Neural progenitor cell (in vitro differentiated cells): ENCODE measurements at places on chromosomes 16 and 17. TPM values are rescaled to one million over a fixed set of nuclear protein-coding genes. Genes with fewer than 3 reads are reported as not detected.
A peak's percentile ranks its signal among the peaks of the same experiment; 100 is the strongest.

TSPAN10 gene
- total RNA-seq, result 0.93 and 2.2 TPM in 2 replicates

DNA sequence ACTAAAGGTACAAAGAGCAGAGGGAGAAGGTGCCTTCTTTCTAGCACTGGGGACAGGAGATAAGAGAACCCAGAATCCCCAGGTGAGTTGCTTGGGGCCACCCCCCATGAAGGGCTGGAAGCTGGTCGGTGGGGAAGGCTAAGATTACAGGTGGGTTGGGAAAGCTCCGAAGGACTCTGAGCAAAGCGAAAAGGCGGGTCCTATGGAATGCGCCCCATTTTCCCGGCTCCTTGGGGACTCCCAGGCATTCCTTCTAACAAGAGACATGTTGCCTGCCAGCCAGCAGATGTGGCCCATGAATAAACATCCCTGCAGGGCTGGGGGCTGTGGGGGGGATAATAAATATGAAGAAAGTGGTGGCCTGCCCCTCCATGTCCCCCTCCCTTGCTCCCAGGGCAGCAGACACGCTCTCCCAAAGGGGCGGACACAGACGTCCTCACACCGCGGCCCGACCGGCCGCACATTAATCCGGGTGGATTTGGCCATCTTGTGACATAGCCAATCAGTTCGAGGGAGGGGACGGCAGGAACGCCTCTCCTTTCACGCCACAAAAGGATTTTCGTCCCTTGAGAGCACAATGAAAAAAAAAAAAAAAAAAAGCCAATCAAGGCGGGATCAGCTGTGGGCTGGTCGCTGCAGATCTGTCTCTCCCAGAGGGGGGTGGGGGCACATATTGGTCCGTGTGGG is 98.5 kb downstream of the SOX9 start:
- H3K27me3 ChIP-seq, result peaks cover 14% of the 10 kb centered on the region
- H3K4me1 ChIP-seq, result peaks cover 51% of the 10 kb centered on the region
- no peak overlapping the region for H3K27ac ChIP-seq
- H3K36me3 ChIP-seq, result no peaks in the 10 kb centered on the region

- peaks cover 12% of the 10 kb centered on the region for H3K27me3 ChIP-seq
- no peak for DNase-seq
- no peak overlapping the region for H3K27ac ChIP-seq
- no peaks in the 10 kb centered on the region for H3K36me3 ChIP-seq
- no peak overlapping the region for H3K4me3 ChIP-seq
Measured at GRCh38 chr17:80940171-80941123, 51.2 kb upstream of the CHMP6 start.

DNA sequence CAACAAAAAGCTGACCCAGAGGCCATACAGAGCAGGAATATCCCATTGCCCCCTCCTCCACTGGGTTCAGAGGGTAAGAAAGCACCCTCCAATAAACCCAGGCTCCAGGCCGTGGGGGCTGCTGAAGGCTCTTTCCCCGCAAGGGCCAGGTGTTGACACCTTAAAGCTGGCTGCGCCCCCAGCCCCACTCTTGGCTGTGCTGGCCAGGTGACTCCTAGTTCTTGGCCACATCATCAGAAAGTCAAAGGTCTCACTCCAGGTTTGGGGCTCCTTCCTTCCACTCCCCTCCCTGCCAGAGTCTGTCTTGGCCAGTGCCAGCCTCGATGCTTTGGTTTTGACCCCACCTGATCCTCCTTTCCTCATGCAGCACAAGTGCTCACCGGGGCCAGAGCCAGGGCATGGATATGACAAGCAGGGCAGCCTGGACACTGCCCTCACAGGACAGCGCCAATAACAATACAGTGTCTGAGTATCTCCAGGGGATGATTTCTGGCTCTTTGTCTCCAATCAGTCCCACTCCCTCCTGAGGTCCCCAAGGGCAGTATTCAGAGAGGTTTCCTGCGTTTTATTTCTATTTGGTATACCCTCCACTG is 8.2 kb downstream of the SLC46A1 start:
- no peak overlapping the region for H3K4me3 ChIP-seq
- no peak for DNase-seq
- H3K27me3 ChIP-seq, result peaks cover 26% of the 10 kb centered on the region
- no peaks in the 10 kb centered on the region for H3K36me3 ChIP-seq
- no peaks in the 10 kb centered on the region for H3K4me1 ChIP-seq

DNA sequence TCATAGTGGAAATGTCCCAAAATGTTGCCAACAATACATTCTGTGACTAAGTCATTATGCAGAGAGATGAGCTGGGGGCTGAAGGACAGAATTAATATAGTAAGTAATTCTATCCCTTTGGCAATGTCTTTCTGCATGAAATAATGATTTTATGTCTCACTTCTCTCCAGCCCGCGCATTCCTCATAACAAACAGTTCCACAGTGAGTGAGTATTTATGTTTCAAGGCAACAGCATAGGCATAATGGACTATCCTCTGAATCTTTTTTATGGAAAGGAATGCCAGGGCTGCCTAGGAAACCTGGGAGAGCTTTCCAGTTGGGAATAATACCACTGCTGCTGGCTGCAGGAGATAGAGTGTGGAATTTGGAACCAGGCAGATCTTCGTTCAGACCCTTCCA is 477.7 kb downstream of the HS3ST4 start:
- no peak overlapping the region for H3K27ac ChIP-seq
- H3K4me1 ChIP-seq, result no peaks in the 10 kb centered on the region
- no peak for DNase-seq

QPRT gene
- 49.6 and 112 TPM in 2 replicates for total RNA-seq

SEPTIN12 gene
- not detected in 2 replicates for total RNA-seq

DNA sequence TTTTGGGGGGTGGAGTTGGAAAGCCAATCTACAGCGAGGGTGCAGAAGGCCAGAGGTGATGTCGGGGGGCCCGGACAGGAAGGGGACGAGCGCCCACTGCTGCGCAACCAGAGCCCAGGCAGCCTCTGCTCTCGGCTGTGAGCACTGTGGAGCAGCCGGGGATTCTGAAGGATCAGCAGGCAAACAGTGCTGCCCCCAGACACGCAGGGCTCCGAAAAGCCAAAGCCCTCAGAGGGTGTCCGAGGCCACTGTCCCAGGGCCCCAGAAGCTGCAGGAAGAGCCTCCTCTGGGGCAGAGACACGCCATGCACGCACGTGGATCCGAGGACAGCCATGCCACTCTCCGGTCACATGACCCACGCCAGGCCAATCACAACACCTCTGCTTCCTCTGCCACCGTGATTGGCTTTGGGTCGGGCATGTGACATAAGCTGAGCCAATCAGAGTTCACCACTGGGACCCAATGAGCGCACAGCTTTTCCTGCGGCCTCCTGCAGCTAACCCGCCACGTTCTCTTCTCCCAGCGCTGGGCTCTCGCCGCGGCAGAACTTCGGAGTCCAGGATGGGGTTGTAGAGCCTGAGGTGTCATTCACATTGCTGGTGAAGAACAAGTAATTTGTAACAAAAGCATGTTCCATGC is 40.7 kb downstream of the ACTG1 start:
- DNase-seq, result peak; percentile 47
- H3K27ac ChIP-seq, result no peak overlapping the region
- peaks cover 17% of the 10 kb centered on the region for H3K4me1 ChIP-seq
- no peak overlapping the region for H3K4me3 ChIP-seq
- no peaks in the 10 kb centered on the region for H3K36me3 ChIP-seq

DNA sequence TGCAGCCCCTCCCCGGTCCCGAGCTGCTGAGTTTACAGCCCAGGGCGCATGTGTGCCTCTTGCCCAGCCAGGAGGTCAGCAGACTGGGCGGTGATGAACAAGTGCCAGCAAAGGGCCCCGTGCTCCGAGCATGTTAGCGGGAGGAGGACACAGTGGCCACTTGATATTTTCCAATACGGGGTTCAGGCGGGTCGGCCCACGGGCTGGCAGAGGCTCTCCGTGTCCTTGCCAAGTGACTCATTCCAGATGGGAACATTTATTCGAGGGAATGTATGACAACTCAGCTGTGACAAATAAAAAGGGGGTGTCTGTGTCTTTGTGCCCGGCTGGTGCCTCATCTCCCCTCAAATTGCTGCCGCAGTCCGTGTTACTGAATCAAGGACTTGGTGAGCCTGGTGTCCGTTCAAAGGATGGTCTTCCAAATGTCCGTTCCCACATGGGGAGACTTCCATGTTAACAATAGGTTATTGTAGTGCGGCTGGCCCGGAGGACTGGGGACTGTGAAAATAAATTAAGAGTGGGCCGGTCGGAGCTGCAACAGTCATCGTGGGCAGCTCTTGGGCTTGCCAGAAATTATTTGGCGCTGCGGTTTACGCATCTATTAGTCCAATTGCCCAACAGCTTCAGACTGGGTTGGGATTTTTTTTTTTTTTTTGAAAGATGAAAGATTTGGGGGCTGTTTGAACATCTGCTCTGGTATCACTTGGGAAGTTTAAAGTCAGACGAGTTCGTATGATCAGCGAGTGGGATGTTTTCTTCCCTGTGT is 174.0 kb upstream of the CIBAR2 start:
- peaks cover 39% of the 10 kb centered on the region for H3K4me1 ChIP-seq
- H3K27ac ChIP-seq, result no peak overlapping the region
- H3K4me3 ChIP-seq, result no peak overlapping the region

- H3K27me3 ChIP-seq, result no peaks in the 10 kb centered on the region
- H3K27ac ChIP-seq, result no peak overlapping the region
- H3K4me1 ChIP-seq, result no peaks in the 10 kb centered on the region
- no peak for DNase-seq
Measured at GRCh38 chr16:74578838-74579237, 28.1 kb downstream of the GLG1 start.

DNA sequence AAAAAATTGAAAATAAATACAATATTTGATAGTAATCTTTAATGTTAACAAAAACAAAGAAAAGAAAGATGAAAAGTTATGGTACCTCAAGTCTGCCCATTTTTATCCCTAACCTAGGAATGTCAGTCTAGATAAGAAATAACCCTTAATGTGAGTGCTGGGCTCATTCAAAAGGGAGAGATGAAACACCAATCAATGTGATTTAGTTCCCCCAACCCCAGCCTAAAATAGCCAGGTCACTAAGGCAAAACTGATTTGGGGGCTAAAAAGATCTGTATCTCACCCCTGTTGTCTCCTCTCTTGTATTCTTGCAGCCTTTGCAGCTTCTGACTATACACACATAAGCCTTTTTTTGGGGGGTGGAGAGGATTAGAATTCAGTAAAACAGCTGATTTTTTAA is 3.2 kb upstream of the IGF2BP1 start:
- peak; percentile 40 for DNase-seq
- peak overlapping the region; percentile 98 for H3K27ac ChIP-seq
- H3K36me3 ChIP-seq, result no peaks in the 10 kb centered on the region
- peak overlapping the region; percentile 97 for H3K4me3 ChIP-seq
- H3K27me3 ChIP-seq, result no peaks in the 10 kb centered on the region

- H3K27me3 ChIP-seq, result no peaks in the 10 kb centered on the region
- H3K27ac ChIP-seq, result peak overlapping the region; percentile 50
- peaks cover 13% of the 10 kb centered on the region for H3K4me1 ChIP-seq
- peak overlapping the region; percentile 56 for H3K4me3 ChIP-seq
Measured at GRCh38 chr17:63621229-63621683, 961 bp upstream of the MAP3K3 start.

CHST6 gene
- total RNA-seq, result 6.2 and 12.5 TPM in 2 replicates

GRCh38 chr16:4025428-4025827 is 90.8 kb downstream of the ADCY9 start:
- no peaks in the 10 kb centered on the region for H3K36me3 ChIP-seq
- no peak overlapping the region for H3K4me3 ChIP-seq
- H3K27ac ChIP-seq, result no peak overlapping the region

DNA sequence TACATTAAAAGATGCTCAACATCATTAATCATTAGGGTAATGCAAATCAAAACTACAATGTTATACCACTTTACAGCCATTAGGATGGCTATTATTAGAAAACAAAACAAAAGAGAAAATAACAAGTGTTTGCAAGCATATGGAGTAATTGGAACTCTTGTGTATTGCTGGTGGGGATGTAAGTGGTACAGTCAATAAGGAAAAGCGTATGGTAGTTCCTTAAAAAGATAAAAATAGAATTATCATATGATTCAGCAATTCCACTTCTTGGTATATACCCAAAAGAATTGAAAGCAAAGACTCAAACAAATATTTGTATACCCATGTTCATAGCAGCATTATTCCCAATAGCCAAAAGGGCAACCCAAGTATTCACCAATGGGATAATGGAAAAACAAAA is 1.4 kb upstream of the CAPNS2 start:
- H3K4me3 ChIP-seq, result no peak overlapping the region
- H3K27me3 ChIP-seq, result no peaks in the 10 kb centered on the region
- no peak overlapping the region for H3K27ac ChIP-seq
- no peaks in the 10 kb centered on the region for H3K4me1 ChIP-seq
- no peak for DNase-seq
